NK-92 treated with Interleukin-12 subunit alpha and Interleukin-12 subunit beta, amount 100 ng/mL, for 24 hours (cell line): ENCODE measurements at places on chromosomes 7 and 10.

GRCh38 chr7:142616121-142616643, 133.1 kb upstream of the PRSS1 start:
- DNase-seq = no peak

- DNase-seq = no peak
Observed at GRCh38 chr7:11557627-11558026, 274.4 kb downstream of the THSD7A start.

- no peak for DNase-seq
Observed at GRCh38 chr7:142685877-142686508, 63.3 kb upstream of the PRSS1 start.

DNA sequence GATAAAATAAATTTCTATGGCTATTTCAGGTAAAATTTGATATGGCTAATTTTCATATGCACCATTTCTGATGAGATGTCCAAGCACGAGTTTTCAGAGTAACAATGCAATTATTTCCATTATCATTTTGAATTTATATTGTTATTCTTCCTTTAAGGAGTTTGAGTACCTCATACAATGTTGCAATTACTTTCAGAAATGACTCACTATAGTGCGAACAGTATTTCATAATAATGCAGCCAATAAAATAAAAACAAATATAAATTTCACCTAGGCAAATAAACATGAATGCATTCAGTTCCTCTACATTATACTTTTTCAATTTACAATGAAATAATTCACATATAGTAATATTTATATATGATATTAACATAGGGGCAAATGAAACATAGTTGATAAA, 78.8 kb upstream of the LRRN3 start:
- DNase-seq = no peak

DNA sequence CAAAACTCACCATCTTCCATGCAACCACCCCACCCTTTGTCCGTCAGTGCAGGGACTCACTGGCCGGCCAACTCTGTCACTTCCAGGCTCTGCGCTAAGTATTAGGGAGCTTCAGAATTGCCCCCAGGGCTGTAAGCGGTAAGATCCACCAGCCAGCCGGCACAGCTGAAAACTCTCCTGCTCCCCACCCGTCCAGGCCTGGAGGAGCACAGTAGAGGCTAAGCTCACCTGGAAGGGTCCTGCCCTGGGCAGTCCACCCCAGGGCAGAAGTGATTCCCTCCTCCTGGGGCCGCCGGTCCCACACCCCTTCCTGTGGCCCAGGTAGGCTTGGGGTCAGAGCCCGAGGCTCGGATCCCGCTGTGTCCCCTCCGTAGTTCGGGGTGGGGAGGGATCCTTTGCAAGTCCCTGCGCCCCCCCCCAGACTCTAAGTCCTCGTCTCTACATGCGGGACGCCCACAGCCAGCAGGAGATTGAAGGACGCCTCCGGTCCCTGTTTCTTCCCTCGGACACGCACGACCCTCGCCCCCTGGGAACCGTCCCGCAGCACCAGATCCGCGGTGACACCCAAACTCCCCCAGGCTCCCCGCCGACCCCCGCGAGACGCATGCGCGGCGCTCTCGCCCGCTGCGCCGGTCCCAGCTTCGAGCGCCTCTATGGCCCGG, 138.9 kb downstream of the ARHGAP22 start:
- DNase-seq = no peak

GRCh38 chr7:141551782-141552181, 572 bp downstream of the AGK start:
- DNase-seq = no peak

DNA sequence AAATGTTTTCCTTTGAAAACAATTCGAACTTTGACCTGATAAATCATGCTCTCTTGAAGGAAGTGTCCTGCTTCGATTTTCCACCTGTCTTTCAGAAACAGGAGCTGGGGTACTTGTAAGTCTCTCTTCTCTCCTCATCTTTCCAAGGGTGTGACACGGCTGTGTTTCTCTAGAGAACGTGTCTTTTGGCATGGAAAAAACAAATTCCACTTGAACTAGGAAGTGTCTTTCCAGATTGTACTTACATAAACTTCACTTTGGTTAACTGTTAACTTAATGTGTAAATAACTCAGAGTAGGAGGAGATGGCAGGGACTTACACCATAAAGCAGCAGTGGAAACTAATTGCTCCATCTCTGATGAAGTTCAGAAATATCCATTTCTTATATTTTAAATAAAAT, 4.2 kb upstream of the CALCR start:
- DNase-seq = no peak

GRCh38 chr10:35745617-35746403, 103.7 kb upstream of the FZD8 start:
- no peak for DNase-seq

DNA sequence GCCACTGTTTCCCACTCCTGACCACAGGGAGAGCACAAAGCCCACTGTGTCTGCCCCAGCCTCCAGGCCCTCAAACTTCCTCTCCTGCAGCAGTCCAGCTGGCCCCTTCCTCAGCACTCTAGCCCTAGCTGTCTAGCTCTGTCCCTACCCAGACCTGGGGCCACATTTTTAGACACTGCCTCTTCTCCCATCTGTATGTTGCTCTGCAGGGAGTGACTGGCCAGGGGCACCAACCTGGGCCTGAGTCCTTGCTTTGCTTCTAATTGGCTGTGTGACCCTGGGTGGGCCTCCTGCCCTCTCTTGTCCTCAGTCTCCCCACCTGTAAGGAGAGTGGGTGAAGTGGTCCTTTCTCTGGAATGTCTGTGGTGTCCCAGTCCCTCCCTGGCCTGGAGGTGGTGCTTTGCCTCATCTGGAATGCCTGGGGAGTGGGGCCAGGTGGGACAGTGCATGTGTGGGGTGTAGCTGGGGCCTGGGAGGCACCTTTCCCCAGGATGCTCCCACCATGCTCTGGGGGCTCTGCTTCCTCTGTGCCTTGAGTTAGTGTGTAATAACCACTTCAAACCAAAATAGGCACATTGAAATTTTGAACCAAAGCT, 25.1 kb downstream of the AQP1 start:
- DNase-seq = no peak

DNA sequence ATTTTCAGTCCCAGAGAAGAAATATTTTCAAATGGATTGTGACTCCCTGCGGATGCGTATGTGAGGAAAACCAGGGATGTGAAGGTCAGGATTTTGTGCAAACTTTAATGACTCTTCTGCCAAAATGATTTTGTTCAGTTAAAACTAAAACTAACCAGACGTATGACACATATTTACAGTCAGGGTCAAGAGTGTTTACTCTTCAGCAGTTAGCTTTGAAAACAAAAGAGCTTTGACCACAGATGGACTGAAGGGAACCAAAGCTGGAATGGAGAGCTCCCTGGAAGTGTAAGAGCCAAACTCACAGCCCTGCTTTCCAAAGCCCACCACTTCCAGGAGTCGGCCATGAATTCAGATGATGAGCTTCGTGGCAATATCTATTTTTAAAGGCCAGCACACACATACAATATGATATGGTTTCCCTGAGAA, 15.5 kb downstream of the SVIL start:
- DNase-seq = no peak

- DNase-seq = no peak
Observed at GRCh38 chr7:152636441-152636840, 39.5 kb downstream of the XRCC2 start.

- DNase-seq = no peak
Observed at GRCh38 chr10:47243356-47243755, 56.6 kb upstream of the GDF10 start.

DNA sequence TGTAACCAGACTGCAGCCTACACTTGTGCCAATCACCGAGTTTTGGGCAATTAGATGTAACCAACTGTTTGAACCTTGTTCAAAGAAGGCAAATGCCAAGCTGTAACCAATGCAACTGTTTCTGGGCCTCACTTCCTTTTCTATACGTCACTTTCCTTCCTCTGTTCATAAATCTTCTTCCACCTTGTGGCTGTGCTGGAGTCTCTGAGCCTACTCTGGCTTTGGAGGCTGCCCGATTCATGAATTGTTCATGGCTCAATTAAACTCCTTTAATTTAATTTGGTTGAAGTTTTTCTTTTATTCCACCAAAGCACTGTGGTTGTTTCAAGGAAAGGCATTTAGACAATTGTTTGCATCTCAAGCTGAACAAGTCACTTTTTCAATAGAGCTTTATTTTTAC, 43.5 kb upstream of the UCN3 start:
- no peak for DNase-seq

DNA sequence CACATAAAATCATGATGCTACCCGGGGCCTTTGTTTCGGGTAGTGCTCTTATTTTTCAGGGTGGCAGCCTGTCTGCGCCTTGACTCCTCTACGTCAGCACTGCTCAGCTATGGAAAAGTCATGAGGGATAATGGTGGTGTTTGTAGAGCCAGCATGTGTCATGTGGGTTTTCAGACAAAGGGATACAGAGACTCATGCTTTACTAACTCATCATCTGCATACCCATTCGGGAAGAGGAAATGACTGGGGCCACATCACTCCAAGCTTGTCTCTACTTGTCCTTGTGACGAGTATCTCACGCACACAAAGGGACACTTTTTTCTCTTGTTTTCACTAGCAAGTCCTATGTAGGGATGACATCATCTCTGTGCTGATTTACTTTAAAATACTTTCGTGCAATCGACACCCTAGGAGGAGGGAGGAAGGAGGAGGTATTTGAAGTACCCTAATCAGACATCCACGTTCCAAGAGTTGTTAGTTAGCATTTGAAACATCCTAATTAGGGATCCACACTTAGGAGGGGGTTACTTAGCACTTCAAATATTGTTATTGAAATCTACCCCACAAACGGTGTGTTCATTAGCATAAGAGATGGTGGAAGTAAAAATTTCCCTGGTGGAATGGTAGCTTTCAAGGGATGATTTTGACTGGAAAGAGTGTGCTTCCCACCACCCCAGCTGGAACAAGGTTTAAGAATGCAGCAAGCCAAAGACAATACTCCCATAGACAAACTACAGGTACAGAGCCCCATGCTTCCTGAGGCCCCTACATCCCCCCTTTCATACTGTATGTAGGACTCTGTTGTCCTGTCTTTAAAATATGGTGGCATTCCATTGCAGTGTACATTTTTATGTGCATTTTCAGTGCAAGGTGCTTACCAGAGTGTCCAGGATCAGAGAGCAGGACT, 52.0 kb downstream of the THNSL1 start:
- no peak for DNase-seq

- DNase-seq = no peak
Observed at GRCh38 chr10:90560331-90560730, 297.5 kb downstream of the HTR7 start.

DNA sequence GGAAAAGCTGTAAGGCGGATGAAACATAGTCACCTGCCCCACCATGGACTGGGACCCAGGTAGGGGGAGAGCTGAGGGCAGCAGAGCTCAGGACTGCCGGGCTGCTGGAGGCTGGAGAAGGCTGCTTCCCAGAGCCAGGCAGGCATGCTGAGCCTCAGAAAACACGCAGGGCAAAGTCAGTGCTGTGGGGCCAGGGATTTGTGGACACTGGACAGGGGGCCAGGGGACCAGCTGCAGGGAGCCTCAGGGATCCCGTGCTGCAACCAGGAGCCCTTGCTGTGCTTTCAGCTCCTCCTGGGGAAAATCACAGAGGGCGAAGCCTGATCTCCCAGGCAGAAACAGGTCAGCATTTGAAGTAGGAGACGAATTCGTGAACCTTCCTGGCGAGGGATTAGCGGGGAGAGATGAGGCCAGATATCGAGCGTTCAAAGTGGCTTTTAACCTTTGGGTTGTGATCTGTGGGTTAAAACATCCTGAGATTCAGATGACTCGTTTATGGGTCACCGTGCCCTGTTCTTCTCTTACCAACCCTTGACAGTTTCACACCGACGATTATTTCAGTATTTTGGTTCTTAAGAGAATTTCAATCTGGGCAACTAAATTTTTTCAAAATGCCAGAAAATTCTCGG, 85.6 kb upstream of the SHH start:
- no peak for DNase-seq

- DNase-seq = no peak
Observed at GRCh38 chr7:13742811-13743210, 246.7 kb downstream of the ETV1 start.

DNA sequence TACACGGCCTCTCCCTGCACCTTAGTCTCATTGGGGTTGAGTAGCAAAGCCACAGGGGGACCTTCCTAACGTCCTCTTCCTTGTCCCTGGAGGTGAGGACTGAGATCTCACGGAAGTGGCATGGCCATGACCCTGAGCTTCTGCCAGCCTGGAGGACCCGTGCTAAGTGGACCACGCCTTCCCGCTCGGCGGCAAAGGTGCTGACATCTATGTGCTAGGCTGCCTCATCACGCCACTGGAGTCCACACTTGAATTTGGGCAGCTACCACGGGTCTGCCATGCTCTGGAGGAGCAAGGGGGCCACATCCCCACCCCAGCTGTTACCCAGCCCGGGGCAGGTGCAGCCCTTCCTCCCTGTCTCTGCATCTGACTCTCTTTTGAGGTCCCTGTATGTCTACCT, 15.3 kb downstream of the GHRHR start:
- DNase-seq = no peak

DNA sequence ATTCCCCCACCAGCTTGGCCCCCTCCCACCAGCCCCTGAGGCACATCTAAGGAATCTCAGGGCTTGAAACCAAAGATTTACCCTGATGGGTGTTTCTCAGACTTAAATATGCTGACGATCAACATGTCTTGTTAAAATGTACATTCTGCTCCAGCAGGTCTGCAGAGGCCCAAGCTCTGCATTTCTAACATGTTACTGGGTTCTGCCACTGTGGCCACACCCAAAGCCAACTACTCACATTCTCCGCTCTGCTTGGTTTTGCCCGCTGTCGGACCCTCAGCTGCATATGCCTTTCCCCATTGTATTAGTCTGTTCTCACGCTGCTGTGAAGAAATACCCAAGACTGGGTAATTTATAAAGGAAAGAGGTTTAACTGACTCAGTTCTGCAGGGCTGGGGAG, 8.9 kb downstream of the PIP4K2A start:
- DNase-seq = no peak

- DNase-seq = no peak
Observed at GRCh38 chr7:79272066-79272669, 181.3 kb downstream of the MAGI2 start.

DNA sequence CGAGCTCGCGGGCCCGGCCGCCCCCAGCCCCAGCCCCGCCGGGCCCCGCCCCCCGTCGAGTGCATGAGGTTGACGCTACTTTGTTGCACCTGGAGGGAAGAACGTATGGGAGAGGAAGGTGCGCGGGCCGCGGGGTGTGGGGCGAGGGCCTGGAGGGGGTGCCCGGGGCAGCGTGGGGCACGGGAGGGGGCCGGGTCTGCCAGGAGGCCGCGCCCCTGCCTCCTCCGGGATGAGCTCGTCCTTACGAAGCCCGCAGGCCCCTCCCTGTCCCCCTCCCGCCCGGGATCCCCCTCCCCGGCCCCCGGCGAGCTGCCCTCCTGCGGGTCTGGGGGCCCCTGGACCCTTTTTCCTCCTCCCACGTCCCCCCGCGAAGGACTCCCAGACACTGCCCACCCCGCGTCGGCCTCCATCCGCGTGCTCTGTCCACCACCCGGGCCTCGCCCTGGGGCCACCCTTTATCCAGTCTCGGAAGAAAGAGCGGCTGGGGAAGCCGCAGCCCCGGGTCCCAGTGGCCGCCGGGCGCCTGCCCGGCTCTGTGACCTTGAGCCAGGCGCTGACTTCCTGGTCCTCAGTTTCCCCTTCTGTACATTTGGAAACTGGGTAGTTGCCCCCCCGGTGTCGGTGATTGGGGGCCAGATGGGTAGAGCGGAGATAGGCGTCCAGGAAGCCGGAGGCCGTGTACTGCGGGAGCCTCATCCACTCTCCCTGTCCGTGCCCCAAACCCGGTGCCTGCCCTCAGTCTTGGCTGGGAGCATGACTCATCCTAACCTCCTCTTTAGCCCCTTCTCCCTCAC, 521 bp downstream of the LIMK1 start:
- no peak for DNase-seq
